ENCODE measurements at places on chromosomes 16 and 17.

DNA sequence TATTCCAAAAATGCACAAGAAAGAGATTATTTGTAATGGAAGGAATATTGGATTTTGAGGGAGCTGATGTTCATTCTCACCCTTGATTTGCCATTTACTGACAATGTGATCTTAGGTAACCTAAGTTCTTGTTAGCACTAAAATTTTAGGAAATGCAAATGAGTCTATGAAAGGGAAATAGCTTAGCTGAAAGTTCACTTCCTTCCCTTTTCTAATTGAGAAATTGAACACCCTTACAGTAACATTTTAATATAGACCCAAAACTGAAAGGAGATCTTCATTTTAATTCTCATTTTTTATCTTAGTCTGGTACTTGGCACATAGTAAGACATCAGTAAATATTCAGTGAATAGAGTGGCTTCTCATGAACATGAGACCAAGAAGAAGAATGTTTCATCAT, 10.9 kb upstream of the WSB1 start:
- no peak for DNase-seq

DNA sequence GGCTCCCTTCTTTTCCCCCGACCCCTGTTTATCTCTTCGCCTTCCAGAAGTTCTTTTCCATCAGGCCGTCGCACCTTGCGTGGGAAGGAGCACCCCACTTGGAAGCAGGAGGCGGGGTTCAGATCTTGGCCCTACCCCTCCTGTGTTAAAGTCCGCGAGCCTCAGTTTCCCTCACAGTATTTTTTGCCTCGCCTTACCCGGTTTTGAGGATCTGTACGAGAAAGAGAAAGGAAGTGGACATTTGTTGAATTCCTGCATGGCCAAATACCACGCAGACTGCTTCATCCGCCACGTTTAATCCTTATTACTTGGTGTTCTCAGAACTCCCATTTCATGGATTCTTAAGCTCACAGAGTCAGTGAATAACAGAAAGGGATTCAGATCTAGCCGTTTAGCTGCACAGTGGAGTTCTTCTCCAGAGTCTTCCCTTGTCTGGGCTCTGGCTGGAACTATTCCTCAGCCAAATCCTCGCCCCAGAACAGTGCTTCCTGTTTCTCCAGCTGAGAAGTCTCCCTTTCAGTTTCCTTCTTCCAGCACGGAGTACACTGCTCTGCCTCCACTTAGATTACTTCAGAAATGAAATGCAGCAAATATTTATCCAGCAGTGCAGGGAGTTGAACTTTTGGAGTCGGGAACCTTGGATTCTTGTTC, 590 bp downstream of the TMEM219 start:
- no peak for DNase-seq

- no peak for DNase-seq
Observed at GRCh38 chr17:2736956-2737355, 12.5 kb downstream of the CCDC92B start.

- no peak for DNase-seq
Observed at GRCh38 chr17:2392252-2393173, 8.3 kb downstream of the MNT start.

DNA sequence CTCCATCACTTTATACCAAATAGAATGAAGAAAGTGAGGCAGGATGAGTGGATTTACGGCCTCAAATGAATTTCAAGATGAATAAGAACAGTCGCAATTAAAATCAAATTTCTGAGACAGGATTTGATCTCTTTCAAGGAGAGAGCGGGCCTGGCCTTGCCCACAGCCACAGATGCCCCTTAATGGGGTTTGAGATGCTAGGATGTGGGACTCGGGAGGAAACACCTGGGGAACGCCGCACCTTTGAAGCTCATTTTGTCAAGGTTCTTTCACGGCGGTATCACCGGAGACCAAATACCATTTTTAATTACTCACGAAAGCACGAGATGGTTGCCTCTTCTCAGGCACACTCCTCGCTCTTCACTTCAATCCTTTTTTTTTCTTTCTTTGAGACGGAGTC, 178.1 kb upstream of the SDK2 start:
- DNase-seq, result no peak

- no peak for DNase-seq
Observed at GRCh38 chr16:68999114-68999513, 106.3 kb upstream of the HAS3 start.

DNA sequence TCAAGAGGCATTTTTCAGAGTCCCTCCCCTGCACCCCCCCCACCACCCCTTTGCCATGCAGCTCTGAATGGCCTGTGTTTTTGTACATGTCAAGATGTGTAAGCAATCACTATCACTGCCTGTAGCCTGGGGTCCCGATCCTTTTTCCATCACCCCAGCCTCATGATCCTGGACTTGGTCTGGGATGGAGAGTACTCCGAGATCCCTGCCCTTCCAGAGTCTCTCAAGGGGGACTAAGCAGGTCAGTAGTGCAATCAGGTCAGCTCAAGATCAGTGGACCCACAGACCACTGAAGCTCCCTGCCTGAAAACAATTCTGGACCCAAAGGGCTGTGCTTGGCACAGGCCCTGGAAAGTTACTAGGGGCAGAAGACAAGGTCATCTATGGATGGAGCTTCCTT, 7.5 kb upstream of the GJD3 start:
- no peak for DNase-seq

DNA sequence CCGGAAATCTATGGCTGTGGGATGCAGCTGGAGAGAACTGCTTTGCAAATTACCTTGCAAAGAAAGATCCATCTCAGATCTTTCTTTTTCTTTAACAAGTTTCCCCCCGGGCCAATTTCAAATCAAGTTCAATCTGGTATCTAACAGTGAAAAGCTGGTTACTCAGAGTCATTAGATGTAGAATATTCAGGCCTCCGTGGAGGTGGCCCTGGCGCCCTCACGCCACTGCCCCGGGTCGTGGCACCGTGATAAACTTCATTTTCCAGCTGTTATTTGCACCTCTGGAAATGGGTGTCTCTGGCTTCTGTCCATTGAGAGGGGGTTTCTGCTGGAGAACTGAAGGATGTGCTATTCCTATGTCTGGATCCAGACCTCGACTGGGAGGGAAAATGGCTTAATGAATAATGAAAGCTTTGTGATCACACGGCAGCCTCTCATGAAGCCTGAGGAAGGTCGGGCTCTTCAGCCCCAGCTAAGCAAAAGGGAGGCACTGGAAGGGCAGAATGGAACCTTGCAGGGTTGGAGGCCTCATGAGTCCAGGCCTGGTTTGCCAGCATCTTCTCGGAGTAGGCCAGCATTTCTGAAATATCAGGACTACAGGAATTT, 30.5 kb downstream of the CACNG4 start:
- DNase-seq, result no peak

- no peak for DNase-seq
Observed at GRCh38 chr16:70753228-70753627, 47.7 kb downstream of the VAC14 start.

- no peak for DNase-seq
Observed at GRCh38 chr16:2865651-2866050, 7.7 kb upstream of the PRSS22 start.

DNA sequence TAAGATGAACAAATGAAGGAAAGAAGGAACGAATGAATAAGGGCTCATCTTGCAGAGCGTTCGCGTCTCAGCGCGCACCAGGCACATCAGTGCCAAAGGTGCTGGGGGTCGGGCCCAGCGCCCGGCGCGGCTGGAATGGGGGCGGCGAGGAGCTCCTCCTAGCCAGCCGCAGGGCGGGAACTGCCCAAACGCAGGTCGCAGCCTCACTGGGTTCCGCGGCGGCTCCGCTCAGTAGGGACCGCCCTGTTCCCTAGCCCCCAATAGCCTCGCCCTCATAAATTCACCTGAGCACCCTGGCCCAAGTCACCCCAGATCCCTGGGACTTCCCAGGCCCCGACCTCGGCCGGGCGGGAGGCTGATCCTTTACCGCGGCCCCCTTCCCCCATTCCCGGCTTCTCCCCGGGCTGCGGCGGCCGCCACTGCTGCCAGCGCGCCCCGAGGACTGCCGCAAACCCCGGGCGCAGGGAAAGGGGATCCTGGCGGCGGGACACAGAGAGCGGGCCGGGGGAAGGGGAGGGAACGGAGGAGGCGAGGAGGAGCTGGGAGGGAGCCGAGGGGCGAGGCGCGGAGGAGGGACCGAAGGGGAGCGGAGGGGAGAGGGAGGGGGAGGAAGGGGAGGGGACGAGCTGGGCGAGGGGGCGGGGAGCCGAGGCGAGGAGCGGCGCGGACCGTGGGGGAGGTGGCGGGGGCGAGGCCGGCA, 377 bp upstream of the CRHR1 start:
- DNase-seq, result no peak

- DNase-seq, result no peak
Observed at GRCh38 chr16:54957403-54958166, 26.9 kb downstream of the IRX5 start.

- no peak for DNase-seq
Observed at GRCh38 chr17:43801844-43802243, 21.6 kb downstream of the CFAP97D1 start.

DNA sequence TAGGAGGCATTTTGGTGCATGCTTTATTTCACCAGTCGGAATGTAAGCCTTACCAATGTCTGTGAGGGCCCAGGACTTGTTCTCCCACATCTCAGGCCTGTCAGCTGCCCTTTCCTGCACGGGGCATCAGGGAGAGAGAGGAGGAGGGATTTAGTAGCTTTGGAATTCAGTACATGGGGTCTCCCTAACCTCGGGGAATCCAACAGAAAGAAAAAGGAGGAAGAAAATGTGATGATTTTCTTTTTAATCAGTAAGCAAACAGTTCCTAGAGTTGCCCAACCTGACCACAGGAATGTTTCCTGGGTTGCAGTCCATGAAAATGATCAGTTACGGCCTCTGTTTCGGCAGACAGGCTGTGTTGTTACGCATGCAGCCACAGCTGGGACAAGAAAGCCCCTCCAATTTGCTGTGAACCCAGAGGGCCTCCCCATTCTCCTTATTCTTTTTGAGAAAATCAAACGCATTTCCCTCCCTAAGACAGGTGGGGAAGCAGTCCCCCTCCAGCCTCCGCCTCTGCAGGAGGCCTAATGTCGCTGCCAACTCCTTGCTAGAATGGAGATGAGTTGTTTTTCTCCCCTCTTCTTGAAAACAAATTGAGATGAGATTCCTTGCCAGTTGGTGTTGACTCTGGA, 53.1 kb upstream of the TANGO6 start:
- DNase-seq, result no peak

DNA sequence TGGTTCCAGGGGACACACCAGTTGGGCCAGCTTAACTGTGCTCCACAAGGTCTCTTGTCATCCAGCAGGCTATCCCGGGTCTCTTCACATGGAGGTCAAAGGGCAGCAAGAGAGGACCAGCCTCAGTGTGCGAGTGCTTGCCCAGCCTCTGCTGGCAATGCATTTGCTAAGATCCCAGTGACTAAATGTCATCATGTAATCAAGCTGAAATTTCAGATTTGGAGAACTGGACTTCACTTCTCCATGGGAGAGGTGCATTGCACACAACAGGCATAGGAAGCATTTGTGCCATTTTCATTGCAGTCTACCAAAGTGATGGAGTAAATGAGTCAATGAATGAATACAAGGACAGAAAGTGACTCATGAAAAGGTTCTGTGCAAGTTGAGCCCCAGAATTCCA, 51.2 kb upstream of the KDM8 start:
- no peak for DNase-seq

- no peak for DNase-seq
Observed at GRCh38 chr17:59456923-59457615, 108.3 kb upstream of the DHX40 start.

DNA sequence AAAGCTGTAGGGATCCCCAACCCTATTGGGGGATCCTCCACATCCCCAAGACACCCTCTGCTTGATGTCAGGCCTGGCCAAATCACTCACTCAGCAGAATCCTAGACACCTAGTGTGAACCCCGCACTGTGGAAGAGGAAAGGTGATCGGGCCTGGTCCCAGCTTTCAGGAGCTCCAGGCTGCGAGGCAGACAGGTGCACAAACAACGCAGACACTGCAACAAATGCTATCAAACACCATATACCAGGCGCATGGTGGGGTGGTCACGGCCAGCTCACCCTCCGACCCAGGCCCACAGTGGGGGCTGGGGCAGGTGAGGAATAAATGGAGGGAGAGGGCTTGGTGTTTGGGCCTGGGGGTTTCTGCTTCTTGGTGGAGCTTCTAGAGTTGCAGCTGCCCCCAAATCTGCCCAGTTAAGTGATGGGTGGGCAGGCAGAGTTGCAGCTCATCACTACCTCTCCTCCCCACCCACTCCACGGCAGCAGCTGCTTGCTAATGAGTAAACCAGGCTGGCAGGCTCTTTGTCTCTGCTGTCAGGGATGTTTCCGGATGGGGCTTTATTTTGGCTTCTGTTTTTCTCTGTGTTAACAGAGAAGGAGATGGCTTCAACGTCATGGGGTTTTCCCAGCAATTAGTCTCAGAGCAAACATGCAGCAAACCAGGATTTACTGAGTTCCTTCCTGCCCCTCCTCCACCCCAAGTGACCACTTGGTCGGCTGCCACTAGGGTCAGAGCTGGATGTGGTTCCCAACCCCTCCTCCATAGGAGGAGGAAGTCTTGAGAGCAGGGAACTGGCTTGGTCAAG, 46.6 kb downstream of the PECAM1 start:
- DNase-seq, result no peak

DNA sequence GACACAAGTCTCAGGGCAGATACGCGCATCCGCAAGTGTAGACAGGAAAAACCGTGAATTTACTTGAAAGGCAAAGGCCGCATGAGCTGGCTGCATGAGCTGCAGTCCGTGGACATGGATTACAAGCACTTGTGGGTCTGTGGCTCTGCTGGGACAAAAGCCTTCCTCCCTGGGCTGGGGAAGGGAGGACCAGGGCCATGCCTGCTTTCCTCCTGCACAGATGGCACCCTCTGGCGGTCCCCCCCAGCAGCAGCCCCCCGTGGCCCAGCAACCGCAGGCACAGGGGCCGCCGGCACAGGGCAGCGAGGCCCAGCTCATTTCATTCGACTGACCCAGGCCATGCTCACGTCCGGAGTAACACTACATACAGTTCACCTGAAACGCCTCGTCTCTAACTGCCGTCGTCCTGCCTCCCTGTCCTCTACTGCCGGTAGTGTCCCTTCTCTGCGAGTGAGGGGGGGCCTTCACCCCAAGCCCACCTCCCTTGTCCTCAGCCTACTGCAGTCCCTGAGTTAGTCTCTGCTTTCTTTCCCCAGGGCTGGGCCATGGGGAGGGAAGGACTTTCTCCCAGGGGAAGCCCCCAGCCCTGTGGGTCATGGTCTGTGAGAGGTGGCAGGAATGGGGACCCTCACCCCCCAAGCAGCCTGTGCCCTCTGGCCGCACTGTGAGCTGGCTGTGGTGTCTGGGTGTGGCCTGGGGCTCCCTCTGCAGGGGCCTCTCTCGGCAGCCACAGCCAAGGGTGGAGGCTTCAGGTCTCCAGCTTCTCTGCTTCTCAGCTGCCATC, 1.7 kb upstream of the MRPL12 start:
- no peak for DNase-seq

GRCh38 chr17:78433013-78433727, 54.7 kb downstream of the PGS1 start:
- DNase-seq, result no peak

All from iPS DF 19.7 (cell line).